Suprapubic skin (tissue), 4 donors: ENCODE measurements at places on chromosomes 1 and 21. TPM values are rescaled to one million over a fixed set of nuclear protein-coding genes. Genes with fewer than 3 reads are reported as not detected.
A peak's percentile ranks its signal among the peaks of the same experiment; 100 is the strongest.

The GSTM5 gene
- 2.6 TPM for total RNA-seq

The SARS1 gene
- total RNA-seq: 152 TPM

The LCE1B gene
- 153 TPM for total RNA-seq

The SPSB1 gene
- 42.0 TPM for total RNA-seq

The MFAP2 gene
- total RNA-seq: 8.3 TPM

The SLC1A7 gene
- total RNA-seq: not detected

The MSH4 gene
- total RNA-seq: not detected

- no peak overlapping the region for H3K27ac ChIP-seq
- no peak overlapping the region for H3K4me3 ChIP-seq
- peaks cover 14% of the 10 kb centered on the region for H3K4me1 ChIP-seq
Measured at GRCh38 chr1:168236836-168237611, 11.2 kb downstream of the SFT2D2 start.

- no peak for DNase-seq
- H3K27me3 ChIP-seq: no peaks in the 10 kb centered on the region
- no peaks in the 10 kb centered on the region for H3K36me3 ChIP-seq
Measured at GRCh38 chr1:176595217-176595616, 132.2 kb downstream of the PAPPA2 start.

DNA sequence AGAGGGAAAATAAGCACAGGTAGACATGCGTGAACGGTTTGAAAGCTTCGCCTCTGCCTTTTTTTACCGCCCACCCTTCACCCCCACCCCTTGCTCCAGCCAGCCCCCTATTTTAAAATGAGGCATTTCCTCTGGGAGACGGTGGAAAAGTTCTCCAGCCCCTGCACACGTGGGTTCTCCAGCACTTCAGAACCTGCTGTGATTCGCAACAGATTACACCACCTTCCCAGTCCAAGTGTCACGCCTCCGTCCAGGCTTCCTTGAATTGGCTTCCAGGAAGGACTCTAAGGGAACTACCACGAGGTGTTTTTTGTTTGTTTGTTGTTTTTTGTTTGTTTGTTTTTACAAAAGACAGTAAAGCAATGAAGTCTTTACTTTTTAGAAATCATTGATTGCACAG is 2.6 kb downstream of the LRRC7 start:
- DNase-seq: no peak
- no peaks in the 10 kb centered on the region for H3K36me3 ChIP-seq
- peaks cover 32% of the 10 kb centered on the region for H3K27me3 ChIP-seq
- H3K4me3 ChIP-seq: peak overlapping the region; percentile 62
- H3K27ac ChIP-seq: no peak overlapping the region

DNA sequence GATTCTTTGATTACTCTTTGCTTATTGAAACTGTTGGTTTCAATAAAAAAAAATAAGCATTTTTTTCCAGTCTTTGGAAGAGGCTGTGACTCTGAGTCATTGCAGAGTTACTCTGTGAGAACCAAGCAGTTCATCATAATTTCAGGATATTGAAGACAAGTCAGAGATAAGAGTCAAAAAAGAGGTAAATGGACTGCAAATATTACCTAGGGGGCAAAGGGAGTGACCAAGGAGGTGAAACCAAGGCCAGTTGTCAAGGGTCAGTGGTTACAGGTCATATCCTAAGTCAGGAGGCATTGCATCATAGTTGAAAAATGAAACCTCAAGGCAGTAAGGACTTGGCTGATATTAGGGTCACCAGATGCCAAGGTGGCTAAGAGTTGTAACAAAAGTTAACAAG is 597.1 kb upstream of the USP24 start:
- no peak overlapping the region for H3K4me3 ChIP-seq
- no peaks in the 10 kb centered on the region for H3K36me3 ChIP-seq
- H3K4me1 ChIP-seq: peaks cover 2% of the 10 kb centered on the region

DNA sequence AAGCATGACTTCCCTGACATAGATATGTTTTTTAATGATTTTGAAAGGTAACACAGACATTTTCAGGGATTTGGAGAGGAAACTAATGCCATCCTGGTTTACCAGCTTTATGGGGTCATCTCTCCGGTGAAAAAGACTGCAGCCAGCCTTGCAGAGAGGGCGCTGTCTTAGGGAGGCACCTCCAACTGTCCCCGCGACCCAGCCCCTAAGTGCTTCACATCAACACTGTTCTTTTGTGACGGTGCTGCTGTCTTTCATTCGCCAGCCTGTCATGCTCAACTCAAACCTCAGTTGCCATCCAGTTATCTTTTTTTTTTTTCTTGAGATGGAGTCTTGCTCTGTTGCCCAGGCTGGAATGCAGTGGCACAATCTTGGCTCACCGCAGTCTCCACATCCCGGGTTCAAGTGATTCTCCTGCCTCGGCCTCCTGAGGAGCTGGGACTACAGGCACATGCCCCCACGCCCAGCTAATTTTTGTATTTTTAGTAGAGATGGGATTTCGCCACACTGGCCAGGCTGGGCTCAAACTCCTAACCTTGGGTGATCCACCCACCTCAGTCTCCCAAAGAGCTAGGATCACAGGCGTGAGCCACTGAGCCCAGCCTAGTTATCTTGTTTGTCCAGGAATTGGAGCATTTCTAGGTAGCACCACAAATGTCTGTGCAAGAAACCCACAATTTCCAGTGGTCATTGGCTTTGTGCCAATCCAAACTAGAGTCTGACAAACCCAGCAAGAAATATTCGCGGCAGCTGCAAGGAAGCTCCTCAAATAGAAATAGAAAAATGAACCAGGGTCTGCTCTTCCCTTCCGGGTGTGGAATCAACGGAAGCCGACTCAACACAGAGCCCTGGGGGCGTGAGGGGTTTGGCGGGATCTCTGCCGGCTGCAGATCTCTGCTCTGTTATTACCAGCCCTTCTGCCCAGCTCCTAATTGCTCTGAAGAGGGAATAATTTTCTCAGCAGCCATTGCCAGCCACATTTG is 24.2 kb downstream of the PDE9A start:
- DNase-seq: no peak
- no peaks in the 10 kb centered on the region for H3K36me3 ChIP-seq
- peaks cover 17% of the 10 kb centered on the region for H3K4me1 ChIP-seq

GRCh38 chr1:40132383-40133311 is 28.5 kb upstream of the RLF start:
- DNase-seq: no peak
- H3K27me3 ChIP-seq: peaks cover 15% of the 10 kb centered on the region
- peaks cover 6% of the 10 kb centered on the region for H3K4me1 ChIP-seq
- H3K36me3 ChIP-seq: no peaks in the 10 kb centered on the region
- peak overlapping the region; percentile 29 for H3K4me3 ChIP-seq

DNA sequence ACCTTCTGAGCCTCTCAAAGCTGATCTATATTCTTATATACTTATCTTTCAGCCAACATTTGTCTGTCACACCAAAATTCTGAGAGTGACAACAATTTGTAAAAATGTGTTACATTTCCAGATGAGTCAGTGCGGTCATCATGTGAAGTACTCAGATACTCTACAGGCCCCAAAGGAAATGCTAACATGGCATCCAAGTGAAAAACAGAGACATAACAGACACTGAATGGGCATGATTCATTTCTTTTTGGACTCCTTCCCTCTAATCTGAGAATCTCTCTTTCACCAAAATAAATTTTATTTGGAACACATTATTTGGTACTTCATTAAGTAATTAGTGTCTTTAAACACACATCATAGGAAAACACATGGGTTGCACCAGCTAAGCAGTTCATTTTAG is 96.6 kb downstream of the SLC44A5 start:
- no peak for DNase-seq
- H3K27me3 ChIP-seq: no peaks in the 10 kb centered on the region
- H3K4me3 ChIP-seq: no peak overlapping the region
- H3K36me3 ChIP-seq: no peaks in the 10 kb centered on the region
- H3K27ac ChIP-seq: no peak overlapping the region
